AML-193 (cell line): ENCODE measurements at places on chromosomes 6 and 20.
A peak's percentile ranks its signal among the peaks of the same experiment; 100 is the strongest.

DNA sequence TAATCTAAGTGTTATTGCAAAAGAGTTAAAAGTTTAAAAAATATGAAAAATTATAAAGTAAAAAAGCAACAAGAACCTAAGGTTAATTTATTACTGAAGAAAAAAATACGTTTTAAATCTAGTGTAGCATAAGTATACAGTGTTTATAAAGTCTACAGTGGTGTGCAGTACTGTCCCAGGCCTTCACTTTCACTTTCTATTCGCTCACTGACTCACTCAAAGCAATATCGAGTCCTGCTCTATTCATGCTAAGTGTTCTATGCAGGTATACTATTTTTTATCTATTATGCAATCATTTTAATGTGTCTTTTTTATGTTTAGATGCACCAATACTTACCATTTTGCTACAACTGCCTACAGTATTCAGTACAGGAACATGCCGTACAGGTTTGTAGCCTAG, 113.0 kb downstream of the MANEA start:
- no peak for DNase-seq

- no peak for DNase-seq
Observed at GRCh38 chr20:3553663-3554062, 82.8 kb downstream of the ATRN start.

- peak; percentile 78 for DNase-seq
Observed at GRCh38 chr6:2973676-2974075, 2.3 kb upstream of the SERPINB6 start.

DNA sequence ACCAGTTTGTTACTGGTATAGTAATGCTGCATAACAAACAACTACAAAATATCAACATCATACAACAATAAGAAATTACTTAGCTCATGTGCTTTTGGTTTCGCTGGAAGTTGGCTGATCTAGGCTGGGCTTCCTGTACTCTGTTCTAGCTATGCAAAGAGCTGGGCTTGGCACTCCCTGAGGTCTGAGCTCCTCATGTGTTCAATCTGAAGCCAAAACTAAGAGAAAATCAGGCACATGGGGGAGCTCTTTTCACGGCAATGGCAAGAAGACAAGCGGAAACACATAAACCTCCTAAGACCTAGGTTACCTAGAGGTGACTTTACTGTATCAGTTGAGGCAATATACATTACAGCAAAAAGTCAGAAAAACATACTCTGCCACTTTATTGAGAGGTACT, 574.2 kb downstream of the KHDRBS2 start:
- DNase-seq = no peak

DNA sequence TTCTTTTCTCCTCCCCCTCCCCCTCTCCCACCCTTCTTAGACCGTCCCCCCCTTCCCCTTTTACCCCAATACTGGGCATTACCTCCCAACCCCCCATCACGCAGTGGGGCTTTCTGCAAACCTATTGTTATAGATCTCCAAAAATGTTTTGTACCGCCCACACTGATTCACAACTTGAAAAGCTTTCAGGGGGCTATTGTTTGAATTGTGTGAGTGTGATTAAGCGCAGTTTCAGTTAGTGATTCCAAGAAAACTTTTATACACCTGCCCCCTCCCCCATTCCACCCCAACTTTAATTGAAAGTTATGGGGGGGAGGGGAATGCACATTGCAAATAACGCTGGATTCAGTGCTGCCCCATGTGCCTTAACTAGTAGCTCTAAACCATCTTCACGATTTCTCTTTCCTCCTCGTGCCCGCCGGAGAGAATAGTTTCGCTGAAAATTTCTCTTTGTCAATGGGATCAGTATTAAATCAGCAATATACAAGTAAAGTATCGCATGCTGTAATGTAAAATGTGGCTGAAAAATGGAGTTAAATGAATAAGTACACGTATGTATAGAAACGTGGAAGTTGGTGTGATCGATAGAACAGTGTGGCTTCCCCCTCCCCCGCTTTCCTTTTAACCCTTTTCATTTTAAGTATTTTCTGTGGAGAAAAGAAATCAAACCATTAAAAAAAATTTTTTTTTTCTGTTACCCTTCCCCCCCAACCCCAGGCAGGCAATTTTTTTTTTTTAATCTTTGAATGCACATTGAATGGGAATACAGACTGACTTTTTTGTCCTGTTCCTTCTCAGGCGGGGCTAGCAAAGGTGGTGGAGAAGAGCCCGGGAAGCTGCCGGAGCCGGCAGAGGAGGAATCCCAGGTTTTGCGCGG, 632 bp downstream of the LIN28B start:
- no peak for DNase-seq

DNA sequence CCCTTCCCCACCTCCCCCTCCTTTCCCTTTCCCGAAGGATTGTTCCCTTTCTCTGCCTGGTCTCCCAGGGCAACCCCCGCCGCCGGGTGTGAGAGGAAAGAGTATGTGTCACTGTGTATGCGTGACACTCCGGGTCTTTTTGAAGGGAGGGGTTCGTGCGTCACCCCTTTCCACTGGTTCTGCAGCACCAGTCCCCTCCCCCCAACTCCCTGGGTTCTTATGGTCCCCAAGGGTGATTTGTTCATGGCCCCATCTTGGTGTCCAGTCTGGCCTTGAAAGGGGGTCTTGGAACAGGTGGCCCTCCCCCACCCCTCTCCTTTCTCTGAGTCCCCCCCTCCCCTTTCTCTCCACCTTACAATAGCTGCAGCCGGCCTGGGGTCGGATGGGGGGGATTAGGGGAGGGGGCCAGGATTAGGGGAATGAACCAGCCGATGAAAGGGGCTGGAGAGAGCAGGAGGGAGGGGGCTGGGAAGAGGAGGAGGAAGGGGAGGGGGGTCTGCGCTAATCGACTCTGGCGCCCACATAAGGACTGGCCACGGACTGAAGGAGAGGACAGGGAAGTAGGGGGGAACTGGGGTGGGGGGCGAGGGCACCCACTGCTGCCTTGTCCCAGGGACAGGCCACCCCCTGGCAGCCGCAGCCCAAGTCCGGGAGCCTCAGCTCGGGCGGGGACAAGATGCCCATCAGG, 1.3 kb upstream of the RING1 start:
- no peak for DNase-seq

- no peak for DNase-seq
Observed at GRCh38 chr6:97214671-97215070, 68.3 kb downstream of the MMS22L start.

DNA sequence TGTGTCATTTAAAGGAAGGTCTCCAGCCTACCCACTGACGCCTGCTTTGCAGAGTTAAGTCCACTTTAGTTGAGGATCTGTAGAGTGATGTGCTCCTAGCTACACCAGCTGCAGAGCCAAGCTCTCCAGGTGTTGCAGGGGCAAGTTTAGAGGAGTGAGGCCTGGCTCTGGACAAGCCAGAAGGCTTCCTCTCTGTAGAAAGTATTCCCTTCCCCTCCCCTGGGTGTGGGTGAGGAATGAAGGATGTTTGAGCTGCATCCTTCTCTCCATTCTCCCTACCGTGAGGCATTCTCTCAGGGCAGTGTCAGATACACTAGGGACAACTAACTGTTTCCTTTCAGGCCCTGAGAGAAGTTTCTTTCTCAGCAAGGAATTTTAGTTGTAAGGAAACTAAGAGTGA, 66.5 kb downstream of the ELOVL5 start:
- no peak for DNase-seq

GRCh38 chr6:139448051-139448649, 73.7 kb upstream of the CITED2 start:
- no peak for DNase-seq

GRCh38 chr6:5173810-5174209, 86.9 kb downstream of the LYRM4 start:
- no peak for DNase-seq

- DNase-seq = no peak
Observed at GRCh38 chr6:170146640-170147039, 144.2 kb downstream of the DLL1 start.

DNA sequence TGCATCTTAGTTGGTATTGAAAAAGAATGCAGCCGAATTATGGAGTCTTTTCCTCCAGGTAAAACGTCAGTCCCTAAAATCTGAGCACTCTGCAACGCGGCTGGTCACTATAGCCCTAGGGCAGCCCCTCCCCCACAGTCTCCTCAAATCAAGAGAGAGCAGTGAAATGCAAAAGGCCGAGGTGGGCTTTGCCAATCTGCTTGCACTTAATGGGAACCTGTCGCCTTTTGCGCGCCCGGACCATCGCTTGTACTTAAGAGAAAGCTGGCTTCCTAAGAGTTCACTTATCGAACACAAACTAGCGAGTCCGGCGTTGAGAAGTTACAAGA, 447 bp downstream of the MCM3 start:
- no peak for DNase-seq

DNA sequence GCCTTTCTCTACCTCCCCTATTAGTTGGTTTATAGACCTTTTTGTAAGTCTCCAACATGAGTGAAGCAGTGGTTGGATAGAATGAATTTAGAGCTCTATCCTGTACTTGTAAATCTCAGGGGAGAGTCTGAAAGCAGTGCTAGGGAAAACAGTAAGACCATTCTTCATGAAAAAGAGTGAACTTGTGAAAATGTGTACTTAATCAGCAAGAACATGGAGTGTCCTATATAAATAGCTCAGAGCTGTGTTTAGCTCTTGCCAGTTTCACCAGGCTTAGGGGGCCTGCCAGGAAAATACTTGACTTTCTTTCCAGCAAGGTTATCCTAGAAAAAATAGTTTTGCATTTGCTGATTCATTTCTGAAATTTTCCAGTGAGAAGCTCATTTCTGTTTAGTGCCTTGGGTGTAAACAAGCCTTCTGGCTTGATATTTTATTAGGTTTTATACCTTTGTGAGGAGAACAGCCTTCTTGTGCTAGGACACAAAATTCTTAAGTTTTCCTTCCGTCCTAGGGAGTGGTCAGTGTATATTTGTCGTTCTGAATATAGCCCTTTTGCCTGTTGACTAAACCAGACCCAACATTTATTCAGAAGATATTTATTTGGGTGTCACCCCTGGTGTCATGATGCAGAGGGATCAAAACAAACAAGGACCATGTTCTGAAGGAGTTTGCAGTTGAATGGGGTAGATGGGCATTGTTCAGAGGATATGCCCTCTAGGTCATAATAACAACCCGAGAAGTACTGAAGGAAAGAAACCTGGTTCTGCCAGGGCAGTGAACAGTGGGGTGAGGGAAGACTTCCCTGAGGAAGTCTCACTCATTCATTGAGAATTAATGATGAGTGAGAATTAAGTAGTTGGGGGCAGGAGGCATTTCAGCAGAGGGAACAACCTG, 7.6 kb downstream of the ARFGEF2 start:
- DNase-seq = no peak

GRCh38 chr6:128532136-128532535, 11.7 kb upstream of the PTPRK start:
- no peak for DNase-seq

DNA sequence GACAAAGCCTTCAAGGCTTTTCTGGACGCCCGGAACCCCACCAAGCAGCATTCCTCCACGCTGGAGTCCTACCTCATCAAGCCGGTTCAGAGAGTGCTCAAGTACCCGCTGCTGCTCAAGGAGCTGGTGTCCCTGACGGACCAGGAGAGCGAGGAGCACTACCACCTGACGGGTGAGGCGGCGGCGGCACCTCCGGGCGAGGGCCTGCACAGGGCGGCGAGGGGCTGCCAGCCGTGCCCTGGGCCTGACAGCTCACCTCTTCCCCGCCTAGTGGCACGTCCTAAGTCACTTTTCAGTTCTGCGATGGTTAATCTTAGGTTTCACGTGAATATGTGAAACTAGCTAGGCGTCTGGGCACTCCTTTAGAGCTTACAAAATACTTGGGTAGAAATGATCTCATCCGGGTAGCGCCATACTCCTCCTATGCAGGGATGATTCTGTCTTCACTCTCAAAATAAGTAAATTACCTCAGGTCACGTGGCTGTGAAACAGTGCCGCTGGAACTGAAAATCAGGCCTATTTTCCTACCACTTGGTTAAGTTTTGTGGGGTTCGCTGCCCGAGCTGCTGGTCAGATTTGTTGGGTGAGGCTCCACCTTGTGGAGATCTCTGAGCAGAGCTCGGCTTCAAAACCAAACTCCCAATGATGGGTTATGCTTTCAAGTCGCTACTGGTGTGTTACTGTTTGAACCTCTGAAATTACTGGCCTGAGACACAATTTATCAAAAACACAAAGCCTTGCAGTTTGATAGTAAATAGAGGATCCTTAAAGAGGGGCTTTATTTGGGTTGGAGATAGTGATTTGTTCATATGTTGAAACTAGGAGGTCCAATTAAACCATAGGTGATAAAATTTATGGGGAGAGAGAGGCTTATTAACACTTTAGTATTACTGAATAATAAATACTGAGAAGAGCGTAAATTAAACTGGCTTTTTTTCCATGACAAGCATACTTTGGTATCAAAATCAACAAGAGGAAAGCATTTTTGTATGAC, 15.5 kb upstream of the CLDN20 start:
- peak; percentile 45 for DNase-seq

- no peak for DNase-seq
Observed at GRCh38 chr20:32433311-32434021, 75.3 kb downstream of the ASXL1 start.

GRCh38 chr6:78896227-78896626, 28.9 kb downstream of the IRAK1BP1 start:
- DNase-seq = peak; percentile 7

- DNase-seq = no peak
Observed at GRCh38 chr6:113258771-113259170, 598.4 kb upstream of the MARCKS start.

DNA sequence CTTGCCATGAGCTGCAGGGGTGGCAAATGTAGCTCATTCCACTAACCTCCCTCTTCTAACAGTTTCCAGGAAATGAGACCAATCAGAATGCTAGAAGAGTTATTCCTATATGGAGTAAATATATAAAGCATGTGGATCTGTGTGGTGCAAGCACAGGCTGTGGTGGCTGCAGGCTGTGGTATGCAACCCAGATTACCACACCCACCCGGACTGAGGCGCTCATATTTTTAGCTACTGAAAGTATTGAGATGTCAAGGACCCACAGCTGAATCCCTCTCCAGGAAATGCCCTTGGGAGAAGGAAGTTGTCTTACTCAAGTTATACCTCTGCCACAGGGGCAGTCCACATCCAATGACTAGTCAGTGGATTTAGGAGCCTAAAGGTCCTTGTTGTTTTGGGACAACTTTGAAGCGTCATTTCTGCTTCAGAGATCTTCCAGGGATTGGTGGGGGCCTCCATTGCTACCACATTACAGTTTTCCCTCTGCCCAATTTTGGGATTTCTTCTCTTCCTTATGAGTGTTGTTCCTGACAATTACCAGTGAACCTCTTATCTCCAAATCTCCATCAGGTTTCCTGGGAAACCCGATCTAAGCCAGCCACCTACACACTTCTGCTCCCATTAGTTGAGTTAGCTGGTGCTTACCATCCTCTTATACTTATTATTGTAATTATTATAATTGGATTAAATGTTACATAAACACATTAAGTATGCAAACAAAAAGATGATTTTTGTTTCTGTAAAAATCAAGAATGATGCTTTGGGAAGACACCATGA, 12.1 kb upstream of the REPS1 start:
- peak; percentile 28 for DNase-seq

GRCh38 chr6:3654436-3654835, 97.1 kb downstream of the PXDC1 start:
- DNase-seq = no peak

DNA sequence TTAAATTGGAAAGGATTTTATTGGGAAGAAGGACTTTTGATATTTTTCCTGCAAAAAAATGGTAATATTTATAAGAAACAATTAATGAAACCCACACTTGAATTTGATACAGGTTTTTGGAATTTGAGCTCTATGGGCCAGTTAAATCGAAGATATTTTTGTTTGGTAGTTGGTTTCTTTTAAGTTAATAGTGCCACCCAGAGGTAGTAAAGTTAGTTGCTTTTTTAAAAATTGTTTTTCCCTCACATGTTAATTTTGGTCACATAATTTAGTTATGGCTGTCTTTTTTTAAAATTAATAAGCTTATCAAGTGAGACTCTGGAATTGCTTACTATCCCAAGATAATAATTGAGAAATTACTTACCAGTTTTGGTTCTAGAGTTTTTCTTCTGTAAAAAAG, 7.1 kb downstream of the PRIM2 start:
- DNase-seq = peak; percentile 81

GRCh38 chr20:53547664-53548239, 45.9 kb downstream of the ZNF217 start:
- DNase-seq = peak; percentile 66
